ENCODE measurements at places on chromosomes 5 and 9.

- DNase-seq, result no peak
Observed at GRCh38 chr5:113038136-113038535, 61.5 kb downstream of the DCP2 start.

- DNase-seq, result no peak
Observed at GRCh38 chr9:81113453-81114124, 575.8 kb downstream of the TLE1 start.

DNA sequence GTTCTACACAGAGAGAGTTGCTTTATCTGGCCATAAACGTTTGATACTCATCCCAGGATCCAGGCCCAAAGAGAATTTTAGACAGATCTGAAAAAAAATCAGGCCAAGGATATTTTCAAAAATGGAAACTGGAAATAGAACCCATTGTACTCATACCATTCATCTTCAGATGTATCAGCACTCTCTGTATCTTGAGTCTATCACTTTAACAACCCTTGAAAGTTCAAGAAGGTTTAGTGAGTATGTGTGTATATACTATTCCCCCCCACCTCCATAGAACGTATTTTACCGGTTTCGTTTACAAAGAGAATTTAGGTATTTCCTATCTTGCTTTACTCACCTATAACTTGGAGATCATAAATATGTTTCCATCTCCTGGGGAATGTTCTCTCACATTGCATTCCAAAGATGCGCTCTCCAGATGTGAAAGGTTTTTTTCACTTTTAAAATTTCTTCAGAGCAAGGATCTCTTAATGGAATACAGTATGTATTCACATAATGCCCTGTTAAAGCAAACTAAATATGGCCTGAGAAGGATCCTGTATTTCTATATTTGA, 105.5 kb upstream of the TUT7 start:
- no peak for DNase-seq

DNA sequence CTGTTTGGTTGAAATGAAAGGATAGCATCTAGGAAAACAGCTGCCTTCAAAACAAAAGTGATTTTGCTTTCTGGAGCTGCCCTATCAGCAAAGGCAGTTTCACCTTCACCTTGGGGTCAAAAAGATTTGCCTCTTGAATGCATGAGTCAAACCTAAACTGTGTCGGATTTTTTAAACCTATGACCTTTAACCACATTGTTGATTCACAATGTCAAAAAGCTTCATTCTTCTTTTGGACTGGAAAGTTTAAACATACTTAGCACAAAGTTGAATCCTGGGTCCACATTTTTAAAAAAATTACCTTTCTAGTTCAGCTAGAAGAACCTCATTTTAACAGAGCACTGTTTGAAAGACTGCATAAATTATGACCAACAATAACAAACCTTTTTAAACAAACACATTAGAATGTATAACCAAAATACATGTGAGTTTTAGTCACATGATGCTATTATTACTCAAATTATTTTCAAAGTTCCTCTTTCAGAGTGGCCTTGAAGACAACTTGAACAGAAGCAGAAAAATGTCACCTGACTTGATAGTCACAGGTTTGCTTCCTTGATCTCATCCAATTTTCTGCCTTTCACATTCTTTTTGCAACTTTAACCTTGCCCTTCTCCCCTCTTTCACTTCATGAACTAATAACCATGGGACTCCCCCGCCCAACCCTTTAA, 109.7 kb upstream of the LHFPL2 start:
- DNase-seq, result no peak

- no peak for DNase-seq
Observed at GRCh38 chr5:55934115-55934613, 60.6 kb downstream of the IL6ST start.

DNA sequence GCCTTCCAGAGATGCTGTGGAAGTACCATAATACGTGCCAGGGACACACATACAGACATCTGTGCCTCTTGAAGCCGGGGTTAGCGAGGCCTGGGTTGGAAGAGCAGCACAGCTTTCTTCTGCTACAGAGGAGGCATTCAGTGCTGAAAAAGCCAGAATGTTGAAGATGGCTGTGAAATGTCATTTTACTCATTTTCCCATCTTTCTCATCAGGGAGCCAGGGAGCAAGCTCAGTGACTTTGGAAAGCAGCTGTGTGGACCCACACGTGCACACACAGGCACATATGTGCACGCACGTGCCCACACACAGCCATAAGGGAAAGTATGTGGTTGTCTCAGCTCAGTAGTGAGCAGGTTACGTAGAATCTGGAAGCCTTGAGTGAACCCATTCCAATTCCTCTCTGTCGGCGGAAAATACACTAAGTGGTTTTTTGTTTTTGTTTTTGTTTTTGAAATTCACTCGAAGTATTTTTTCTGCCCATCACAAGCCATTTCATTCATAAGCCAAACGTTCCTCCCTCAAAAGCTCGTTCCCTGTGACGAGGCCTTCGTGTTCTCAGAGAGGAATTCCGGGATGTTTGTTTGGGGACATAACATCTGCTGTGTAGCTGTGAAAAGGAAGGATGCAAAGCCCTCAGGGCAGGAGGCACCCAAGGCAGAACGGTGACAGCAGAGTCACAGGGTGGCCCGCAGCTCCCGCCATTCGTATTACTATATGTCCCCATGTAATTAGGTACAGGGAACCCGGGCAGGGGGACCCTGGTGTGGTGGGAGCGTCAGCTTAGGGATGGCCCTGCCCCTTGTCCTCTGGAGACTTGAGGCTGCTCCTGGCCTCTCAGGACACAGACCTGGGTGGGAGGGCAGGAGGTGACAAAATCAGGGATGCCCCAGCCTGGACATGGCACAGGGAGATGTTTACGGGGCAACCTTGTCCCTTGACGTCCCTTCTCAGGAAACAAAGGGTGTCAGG, 29.0 kb upstream of the ANKRD33B start:
- DNase-seq, result no peak

DNA sequence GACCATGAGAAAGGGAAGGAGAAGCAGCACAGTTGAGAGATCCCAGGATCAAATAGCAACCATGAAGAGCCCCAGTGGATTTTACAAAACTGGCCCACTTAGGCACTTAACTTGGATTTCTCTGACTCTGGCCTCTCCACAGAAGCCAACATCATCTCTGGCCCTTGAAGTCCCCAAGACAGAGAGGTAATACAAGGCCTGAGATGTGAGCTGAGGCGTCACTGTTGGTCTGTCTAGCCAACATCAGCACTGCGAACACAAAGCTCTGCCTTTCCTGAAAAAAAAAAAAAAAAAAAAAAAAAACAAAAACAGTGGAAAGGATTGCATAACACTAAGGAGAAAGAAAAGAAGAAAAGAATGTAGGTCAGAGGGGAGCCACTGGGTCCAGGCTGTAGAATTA, 378.3 kb downstream of the BRINP1 start:
- DNase-seq, result no peak

DNA sequence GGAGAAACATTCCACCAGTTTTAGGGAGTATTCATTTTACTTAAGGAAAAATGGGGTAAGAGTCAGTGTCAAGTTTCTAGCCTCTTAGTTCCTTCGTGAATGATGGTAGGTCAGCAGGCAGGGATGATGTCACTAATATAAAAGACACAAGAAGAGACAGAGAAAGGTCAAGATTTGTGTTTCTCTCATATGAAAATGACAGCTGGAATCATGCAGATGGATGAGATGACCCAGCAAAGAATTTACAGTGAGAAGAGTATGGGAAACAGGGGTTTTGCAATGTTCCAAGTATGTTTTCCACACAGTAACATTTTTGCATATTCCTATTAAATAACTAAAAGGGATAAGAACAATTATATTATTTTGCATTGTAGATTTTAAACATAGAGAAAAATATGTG, 749.6 kb upstream of the DMAC1 start:
- DNase-seq, result no peak

GRCh38 chr9:128182893-128183588, 8.3 kb downstream of the CIZ1 start:
- no peak for DNase-seq

DNA sequence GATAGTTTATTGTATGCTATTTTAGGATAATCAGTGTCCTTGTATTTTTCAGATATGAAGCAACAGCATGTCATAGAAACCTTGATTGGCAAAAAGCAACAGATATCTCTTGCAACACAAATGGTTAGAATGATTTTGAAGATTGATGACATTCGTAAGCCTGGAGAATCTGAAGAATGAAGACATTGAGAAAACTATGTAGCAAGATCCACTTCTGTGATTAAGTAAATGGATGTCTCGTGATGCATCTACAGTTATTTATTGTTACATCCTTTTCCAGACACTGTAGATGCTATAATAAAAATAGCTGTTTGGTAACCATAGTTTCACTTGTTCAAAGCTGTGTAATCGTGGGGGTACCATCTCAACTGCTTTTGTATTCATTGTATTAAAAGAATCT, 14.5 kb downstream of the CCT5 start:
- DNase-seq, result no peak

DNA sequence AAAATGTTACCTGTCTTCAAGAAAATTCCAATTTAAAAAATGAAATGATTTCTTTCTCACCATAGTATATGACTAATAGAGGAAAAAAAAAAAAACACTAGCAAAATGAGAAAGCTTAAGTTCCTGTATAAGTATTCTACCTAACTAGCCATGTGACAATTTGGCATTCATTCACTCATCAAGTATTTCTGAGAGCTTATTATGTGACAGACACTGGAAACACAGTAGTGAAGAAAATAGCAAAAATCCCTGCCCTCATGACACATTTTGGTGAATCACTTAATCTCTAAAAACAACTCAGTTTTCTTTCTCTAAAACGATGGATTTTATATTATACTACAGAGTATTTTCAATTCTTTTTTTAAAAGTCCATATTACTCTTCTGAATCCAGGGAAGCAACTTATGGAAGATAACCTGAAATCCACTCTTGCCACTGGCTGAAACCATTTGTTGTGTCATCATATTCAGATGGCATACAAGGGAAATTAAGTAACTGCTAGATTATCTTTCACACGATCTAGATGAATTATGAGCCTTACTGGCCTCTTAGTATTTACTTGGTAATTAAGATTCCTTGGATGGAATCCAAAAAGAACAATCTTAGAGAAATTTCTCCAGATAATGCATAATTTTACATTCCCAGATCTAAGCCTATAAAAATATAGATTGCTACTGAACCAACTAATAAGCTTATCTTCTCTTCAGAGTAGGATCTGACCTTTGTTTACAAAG, 5.5 kb downstream of the PTBP3 start:
- no peak for DNase-seq

GRCh38 chr5:133688391-133688790, 76.0 kb upstream of the FSTL4 start:
- no peak for DNase-seq

DNA sequence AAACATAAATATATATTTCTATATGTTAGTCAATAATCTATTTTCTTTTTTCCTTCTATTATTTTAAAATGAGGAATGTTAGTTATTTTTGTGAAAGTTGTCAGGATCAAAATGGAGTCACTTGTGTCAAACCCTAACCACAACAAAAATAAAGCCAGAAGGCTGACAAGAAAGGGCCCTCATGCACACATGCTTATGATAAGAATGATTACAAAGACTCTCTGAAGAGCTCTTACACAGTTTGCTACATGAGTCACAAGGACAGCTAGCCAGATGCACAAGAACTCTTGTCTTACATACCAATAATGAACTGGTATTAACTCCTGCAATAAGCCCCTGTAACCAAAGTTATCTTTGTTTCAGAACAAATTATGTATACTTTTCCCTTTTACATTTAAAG, 64.7 kb downstream of the GGTA1 start:
- DNase-seq, result no peak

GRCh38 chr5:138316355-138316754, 15.2 kb downstream of the CDC25C start:
- DNase-seq, result no peak

DNA sequence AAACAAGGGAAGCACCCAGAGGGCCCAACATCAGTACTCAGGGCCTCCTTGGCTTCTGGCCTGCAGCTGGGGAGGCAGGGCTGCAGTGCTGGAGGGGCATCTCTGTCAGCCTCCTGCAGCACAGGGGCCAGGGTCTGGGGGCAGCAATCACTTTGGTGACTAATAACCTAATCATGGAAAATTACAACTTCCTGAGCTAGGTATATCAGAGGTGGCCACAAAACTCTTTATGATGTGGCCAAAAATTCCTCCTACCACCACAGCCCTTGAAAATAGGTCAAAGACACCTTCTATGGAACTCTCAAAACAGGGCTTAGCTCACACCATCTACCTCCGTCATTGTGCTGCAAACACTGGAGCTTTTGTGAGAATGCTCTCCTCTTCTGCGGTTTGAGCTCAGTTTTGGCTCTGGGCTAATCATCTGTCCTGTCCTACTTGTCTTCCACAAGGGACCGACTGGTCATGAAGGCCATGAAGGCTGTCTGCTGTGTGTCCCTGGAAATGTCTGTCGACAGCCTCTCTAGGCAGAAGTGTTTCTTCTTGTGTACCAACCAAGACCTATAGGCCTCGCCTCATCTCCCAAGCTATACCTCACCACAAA, 28.6 kb downstream of the CSF2 start:
- peak; percentile 71 for DNase-seq

DNA sequence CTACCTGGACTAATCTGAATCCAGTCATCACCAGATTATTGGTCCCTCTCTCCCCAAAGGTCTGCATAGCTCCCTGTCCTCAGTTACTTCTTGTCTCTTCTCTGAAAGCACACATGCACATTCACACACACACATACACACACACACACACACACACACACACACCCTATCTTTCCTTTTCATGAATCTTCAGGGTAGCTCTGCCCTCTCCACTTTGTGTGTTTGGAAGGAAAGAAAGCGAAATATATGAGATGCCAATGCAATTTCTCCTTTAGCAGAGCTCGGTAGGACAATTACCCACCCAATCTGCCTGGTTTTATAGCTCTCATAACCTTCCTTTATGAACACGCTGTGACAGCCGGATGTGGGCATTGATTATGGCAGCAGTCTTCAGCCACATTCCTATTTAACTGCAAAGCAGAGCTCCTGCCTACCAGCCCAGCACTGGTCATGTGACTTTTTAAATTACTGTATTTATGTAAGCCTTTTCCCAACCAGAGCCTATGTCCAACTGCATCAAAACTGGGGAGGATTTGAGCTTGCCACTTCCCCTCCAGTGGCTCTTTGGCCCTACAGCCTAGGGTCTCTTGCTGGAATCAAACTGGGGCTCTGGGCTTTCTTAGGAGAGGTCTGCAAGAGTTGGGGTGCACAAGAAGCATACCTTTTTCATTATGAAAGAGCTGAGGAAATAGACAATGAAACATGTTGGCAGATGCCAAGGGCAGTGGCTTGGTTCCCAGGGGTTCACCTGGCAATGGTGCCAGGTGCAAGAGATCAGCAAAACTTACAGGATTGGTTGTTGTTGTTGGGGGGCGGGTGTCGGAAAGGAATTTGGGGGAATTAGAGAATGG, 20.8 kb upstream of the MATR3 start:
- no peak for DNase-seq

DNA sequence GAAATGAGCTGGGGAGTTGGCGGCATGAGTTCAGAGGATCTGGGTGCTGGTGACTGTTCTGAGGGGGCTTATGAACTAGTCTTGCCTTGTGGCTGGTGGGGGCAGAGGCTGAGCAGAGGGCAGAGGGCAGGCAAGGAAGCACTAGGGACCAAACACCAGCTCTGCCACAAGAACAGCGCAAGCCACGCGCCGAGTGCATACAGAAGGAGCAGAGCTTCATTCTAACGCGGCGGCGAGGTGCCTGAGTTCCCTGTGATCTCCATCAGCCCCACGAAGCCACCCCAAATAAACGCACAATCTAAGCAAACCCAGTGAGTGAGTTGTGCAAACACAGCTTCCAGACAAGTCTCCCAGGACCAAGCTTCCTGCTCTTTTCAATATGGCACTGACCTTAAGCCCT, 110.6 kb upstream of the ALDH1B1 start:
- DNase-seq, result no peak
